Smooth muscle cell of bladder (primary cell): ENCODE measurements at places on chromosomes 3 and 15. TPM values are rescaled to one million over a fixed set of nuclear protein-coding genes. Genes with fewer than 3 reads are reported as not detected.

The SPINK8 gene
- total RNA-seq: not detected in 2 replicates

The LRRK1 gene
- total RNA-seq: 6.8 and 12.9 TPM in 2 replicates

The CLEC3B gene
- 1.2 and 2.0 TPM in 2 replicates for total RNA-seq

The AGTR1 gene
- 1.3 and 2.9 TPM in 2 replicates for total RNA-seq

The VIPR1 gene
- not detected in 2 replicates for total RNA-seq

The ZKSCAN7 gene
- 7.8 and 9.4 TPM in 2 replicates for total RNA-seq
